NCI-H510A treated with DMSO at 0.1 percent for 48 hours (cell line): ENCODE measurements at places on chromosomes 4 and X.

- no peak for DNase-seq
Observed at GRCh38 chr4:155961575-155961974, 7.9 kb upstream of the CTSO start.

DNA sequence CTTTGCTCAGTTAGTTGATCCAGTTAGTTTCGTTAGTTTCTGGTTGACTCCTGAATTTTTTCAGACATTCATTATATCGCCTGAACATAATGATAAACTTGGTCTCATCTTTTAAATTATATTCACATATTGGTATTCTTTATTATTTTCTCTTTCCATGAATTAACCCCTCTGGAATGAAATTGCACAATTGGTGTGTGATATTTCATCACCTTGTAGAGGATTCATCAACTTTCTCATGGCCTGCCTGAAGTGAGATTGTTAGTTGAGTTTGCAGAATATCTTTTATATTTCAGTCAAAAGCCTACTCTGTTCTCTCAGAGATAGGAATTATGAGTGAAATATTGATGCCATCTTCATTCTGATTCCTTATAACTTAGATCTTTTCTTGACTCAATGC lies 1160.6 kb upstream of the AGA start:
- DNase-seq = no peak

- no peak for DNase-seq
Observed at GRCh38 chr4:108885211-108885610, 122.4 kb upstream of the ETNPPL start.

DNA sequence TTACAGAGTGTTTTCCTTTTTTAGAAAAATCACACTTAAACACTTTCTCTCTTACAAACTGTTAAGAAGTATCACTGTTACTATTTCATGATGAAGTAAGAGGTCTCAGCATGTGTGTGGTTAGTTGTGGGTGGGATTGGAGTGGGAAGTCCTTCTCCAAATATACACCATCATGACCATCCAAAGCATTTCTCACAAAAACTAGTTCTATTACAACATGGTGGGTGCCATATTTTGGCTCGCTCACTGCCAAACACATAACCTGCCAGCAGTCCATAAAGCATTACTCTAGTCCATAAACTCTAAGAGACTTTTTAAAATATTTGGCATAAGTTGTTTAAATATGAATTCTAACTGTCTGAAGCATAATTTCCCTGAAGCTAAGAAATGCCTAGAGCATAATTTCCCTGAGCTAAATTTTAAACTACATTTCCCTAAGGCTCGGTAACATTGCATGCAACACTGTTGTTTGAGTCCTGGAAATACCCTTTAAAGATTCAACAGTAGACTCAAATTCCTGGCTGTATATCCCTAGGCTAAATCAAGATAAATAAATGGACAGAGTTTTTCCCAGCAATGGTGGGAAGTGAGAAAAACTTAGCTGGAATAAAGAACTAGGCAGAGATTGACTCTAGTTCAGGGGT lies 415.0 kb upstream of the INTU start:
- no peak for DNase-seq

GRCh38 chr4:15234116-15234855 lies 193.5 kb upstream of the C1QTNF7 start:
- DNase-seq = no peak
